NCI-H1436 treated with DMSO at 0.1 percent for 48 hours (cell line): ENCODE measurements at places on chromosomes 7 and 10.

- no peak for DNase-seq
Observed at GRCh38 chr10:79947083-79947415, 1.9 kb downstream of the SFTPD start.

- no peak for DNase-seq
Observed at GRCh38 chr10:49508249-49508648, 30.7 kb downstream of the ERCC6 start.

DNA sequence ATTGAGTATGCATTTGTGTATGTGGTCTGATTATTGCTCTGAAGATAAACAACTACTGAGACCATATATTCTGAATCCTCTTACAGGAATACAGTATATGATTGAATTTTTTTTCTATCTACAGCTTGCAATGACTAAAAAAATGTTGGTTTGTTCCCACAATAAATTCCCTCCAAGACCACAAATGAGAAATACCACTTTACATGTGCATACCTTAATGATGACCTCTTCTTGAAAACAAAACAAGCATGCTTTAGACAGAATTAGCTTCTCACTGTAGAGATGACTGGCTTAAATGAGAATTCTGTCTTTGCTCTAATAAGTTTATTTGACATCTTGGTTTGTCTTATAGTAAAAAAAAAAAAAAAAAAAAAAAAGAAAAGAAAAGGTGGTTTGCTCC lies 241.5 kb downstream of the PCDH15 start:
- no peak for DNase-seq

DNA sequence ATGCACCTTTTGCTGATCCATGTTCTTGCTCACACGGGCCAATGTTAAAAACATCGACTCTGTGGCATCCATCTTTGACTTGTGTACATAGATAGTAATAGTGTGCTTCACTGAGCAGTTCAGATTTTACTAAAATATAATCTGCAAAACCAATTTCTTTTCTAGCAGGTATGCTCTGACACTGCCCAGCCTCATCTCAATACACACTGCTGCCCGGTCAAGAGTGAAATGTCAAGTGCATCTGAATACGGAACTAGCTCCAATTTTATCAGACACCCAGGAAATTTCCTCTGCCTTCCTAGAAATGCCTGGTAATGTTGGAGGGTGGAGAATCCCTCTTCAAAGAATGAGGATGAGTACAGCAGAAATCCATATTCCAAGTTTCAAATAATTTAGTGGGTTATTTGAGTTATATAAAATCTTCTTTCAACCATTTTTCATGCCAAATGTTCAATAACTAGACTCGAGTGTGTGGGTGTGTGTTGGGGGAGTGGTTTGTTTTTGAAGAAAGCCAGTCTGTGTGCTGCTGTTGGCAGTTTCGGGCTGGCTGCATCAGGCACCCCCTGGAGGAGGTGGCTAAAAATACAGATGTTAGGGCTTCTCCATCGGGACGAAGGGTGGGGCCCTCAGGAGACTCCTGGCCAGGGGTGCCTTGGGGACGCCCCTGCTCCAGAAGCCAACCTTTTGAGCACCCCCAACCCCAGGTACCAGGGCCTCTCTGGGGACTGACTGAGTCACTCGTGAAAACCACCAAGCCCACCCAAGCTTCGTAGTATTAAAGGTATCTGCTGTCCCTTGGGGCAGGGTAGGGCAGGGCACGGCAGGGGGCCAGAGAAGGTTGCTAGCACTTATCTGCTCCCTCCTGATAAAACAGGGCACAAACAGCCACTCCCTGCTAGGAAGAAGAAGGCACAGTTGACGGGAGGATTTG lies 15.4 kb downstream of the CTBP2 start:
- no peak for DNase-seq

- no peak for DNase-seq
Observed at GRCh38 chr7:105849122-105849855, 27.1 kb downstream of the ATXN7L1 start.
